HFFc6 (cell line): ENCODE measurements at places on chromosomes 5 and 9. TPM values are rescaled to one million over a fixed set of nuclear protein-coding genes. Genes with fewer than 3 reads are reported as not detected.

The MEIKIN gene
- not detected in 3 replicates for total RNA-seq

The IL31RA gene
- total RNA-seq, result 0.12 to 0.22 TPM in 2 of 3 replicates, not detected in the other

The INSL4 gene
- not detected in 3 replicates for total RNA-seq

The CYLC2 gene
- total RNA-seq, result not detected in 3 replicates

The FSD1L gene
- total RNA-seq, result 1.5 and 2.4 TPM in 2 replicates

The FBP2 gene
- total RNA-seq, result not detected in 3 replicates

DNA sequence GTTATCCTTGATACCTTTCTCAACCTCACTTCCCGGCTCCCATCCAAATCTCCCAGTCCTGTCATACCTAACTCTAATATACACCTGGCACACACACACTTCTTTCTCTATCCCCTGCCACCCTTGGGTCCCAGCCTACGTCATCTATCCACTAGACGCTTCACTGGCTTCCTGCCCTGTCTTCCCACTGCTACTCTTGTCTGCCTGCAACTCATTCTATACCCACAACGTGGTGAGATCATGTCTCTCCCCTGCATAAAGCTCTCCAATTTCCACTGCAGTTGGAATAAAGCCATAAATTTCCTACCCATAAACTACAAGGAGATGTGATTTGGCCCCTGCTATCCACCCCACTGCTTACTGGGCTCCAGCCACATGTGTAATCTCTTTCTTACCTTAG is 93.5 kb downstream of the JMY start:
- no peak overlapping the region for H3K4me3 ChIP-seq
- no peaks in the 10 kb centered on the region for H3K4me1 ChIP-seq
- no peak for DNase-seq
- no peak overlapping the region for H3K27ac ChIP-seq
- peaks cover 4% of the 10 kb centered on the region for H3K27me3 ChIP-seq

GRCh38 chr9:76818271-76818670 is 54.0 kb downstream of the PCA3 start:
- peak; percentile 97 for DNase-seq
- H3K4me1 ChIP-seq, result peaks cover 30% of the 10 kb centered on the region
- H3K27ac ChIP-seq, result peak overlapping the region; percentile 87
- H3K4me3 ChIP-seq, result peak overlapping the region; percentile 7; the same call in 1 of the 2 replicates

- H3K27me3 ChIP-seq, result no peaks in the 10 kb centered on the region
- H3K4me1 ChIP-seq, result peaks cover 73% of the 10 kb centered on the region
- H3K4me3 ChIP-seq, result peak overlapping the region; percentile 100
- DNase-seq, result no peak
Measured at GRCh38 chr5:180799194-180799593, 3.4 kb downstream of the MGAT1 start.

DNA sequence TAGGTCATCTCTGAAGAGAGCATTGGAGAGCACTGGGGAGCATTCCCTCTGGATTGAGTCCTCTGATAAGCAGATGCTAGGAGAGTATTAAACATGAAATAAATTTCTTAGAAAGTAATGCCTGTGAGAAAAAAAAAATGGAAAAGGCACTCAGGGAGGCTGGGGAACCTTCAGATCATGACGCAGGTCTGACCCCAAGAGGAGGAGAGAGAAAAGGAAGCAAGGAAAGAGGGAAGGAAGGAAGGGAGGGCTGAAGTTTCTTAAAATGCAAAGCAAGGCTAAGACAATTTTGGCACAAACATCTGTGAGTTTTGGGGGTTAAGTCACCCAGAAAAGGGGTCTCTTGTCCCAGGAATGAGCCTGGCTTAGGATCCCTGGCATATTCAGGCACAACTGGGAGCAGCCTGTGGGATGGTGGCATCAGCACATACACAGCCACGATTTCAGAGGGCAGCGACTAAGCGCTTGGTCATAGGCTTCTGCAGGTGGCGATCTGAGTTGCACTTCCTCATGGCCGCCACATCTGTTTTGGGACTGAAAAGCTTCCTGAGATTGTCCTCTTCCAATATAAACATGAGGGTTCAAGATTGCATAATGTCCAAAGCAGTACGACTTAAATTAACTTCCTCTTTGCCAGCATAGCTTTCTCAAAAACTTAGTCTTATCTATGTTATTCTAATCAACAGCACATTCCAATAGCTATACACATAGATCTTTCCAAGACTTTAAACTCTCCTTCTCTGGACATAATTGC is 692.7 kb downstream of the DNAH5 start:
- no peaks in the 10 kb centered on the region; the same call in 1 of the 2 replicates for H3K4me1 ChIP-seq
- H3K27ac ChIP-seq, result no peak overlapping the region
- no peaks in the 10 kb centered on the region for H3K36me3 ChIP-seq
- H3K4me3 ChIP-seq, result no peak overlapping the region
- no peak for DNase-seq
- H3K27me3 ChIP-seq, result no peaks in the 10 kb centered on the region

DNA sequence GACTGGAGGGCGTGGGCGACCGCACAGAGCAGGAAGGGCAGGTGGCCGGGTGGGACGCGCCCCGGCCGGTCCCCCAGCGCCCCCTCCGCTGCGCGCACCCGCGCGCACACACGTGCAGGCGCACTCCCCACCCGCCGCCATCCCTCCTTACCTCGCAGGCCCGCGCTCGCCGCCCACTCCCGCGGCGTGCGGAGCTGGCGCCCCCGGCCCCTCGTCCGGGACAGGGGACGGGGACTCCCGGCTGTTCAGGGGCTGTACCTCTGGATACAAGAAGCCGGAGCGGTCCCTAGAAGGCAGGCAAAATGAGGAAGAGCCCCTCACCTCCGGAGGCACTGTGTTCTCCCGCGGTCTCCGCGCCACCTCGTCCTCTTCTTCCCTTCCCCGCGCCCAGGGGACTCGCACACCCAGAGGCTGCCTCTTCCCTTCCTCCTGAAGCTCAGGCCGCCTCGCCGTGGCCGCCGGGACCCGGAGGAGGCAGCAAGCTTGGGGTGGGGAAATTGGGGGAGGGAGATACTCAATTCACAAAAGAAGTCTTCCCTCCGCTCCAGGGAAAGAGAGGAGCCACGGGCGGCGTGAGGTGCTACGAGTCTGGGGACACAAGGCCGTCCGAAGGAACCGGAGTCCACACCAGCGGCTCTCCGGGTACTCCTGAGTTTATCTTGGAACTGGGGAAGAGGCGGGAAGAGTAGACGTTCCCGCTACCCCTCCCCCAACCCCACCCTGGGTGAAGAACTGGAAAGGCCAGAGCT is 1.4 kb upstream of the GABRB2 start:
- DNase-seq, result no peak
- H3K27ac ChIP-seq, result no peak overlapping the region
- H3K4me3 ChIP-seq, result no peak overlapping the region
- no peaks in the 10 kb centered on the region for H3K36me3 ChIP-seq

DNA sequence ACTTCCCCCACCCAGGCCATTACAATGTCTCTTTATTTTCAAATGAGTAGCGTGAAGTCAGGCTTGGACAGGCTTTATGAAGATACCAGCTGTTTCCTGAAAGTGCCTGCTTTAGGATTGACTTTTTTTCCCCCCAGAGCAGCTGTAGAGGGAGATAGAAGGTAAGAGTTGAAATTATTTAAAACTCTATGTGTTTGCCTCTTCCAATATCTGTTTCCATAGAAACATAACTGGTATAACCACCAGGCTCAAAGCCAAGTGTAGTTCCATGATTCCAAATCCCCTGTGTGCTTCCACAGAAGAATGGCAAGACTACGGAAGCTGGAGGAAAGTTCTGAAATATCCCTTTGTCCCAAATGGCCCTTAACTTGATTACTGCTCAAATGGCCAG is 87.4 kb upstream of the TBC1D2 start:
- peaks cover 8% of the 10 kb centered on the region for H3K4me1 ChIP-seq
- no peak for DNase-seq
- H3K27ac ChIP-seq, result no peak overlapping the region
- no peak overlapping the region for H3K4me3 ChIP-seq

GRCh38 chr5:110371725-110372041 is 354.8 kb downstream of the TMEM232 start:
- H3K4me1 ChIP-seq, result no peaks in the 10 kb centered on the region
- H3K4me3 ChIP-seq, result no peak overlapping the region
- H3K27me3 ChIP-seq, result no peaks in the 10 kb centered on the region
- DNase-seq, result no peak
- no peaks in the 10 kb centered on the region for H3K36me3 ChIP-seq

GRCh38 chr5:140296289-140296688 is 6.6 kb downstream of the PFDN1 start:
- DNase-seq, result no peak
- no peaks in the 10 kb centered on the region for H3K27me3 ChIP-seq
- H3K4me1 ChIP-seq, result peaks cover 92% of the 10 kb centered on the region
- H3K36me3 ChIP-seq, result peaks cover 14% of the 10 kb centered on the region
- no peak overlapping the region for H3K27ac ChIP-seq

GRCh38 chr5:88839238-88839637 is 43.7 kb downstream of the MEF2C start:
- H3K36me3 ChIP-seq, result no peaks in the 10 kb centered on the region
- no peak for DNase-seq
- H3K27me3 ChIP-seq, result no peaks in the 10 kb centered on the region; the same call in none of the 2 replicates
- H3K4me1 ChIP-seq, result no peaks in the 10 kb centered on the region
- H3K27ac ChIP-seq, result no peak overlapping the region

DNA sequence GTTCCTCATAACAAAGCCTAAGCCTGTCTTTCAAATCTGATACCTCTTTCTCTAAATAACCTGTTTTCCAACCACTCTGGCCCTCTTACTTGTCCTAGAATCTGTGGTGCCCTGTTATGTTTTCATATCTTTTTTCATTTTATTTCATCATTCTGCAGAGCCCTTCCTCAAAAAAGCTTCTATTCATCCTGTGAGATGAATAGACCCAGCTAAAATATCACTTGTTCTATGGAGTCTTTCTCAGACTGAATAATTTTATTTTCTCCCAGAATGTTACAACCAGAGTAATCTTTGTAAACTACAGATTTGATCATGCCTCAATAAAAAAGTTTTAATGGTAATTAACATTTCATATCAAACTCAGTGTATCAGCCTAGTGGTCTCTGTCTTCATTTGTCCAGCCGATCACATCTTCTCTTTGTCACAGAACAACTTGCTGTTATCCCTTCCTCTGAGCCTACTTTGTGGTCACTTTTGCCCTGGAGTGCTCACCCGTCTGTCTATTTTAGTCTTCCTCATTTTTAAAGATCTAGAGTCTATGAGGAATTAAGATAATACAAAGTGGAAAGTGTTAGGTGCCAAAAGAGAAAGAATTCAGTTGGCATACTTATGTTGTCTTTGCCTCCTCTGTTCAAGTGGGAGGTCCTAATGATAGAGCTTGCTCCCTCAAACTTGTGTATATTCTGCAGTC is 77.8 kb downstream of the ZCCHC7 start:
- no peak overlapping the region for H3K4me3 ChIP-seq
- H3K4me1 ChIP-seq, result peaks cover 63% of the 10 kb centered on the region
- peaks cover 8% of the 10 kb centered on the region for H3K36me3 ChIP-seq
- peaks cover 3% of the 10 kb centered on the region for H3K27me3 ChIP-seq
- H3K27ac ChIP-seq, result peak overlapping the region; percentile 0; the same call in 1 of the 2 replicates

GRCh38 chr5:148063861-148064260 is at the start of gene SPINK5:
TSS of gene SPINK5 (plus strand) at chr5:148063980. CDS start at chr5:148064045, 65 bp downstream.
- no peak within 1 kb of the TSS for H3K27ac ChIP-seq
- no peak for DNase-seq
- no peaks in the 10 kb centered on the region for H3K36me3 ChIP-seq
- no peaks in the 10 kb centered on the region for H3K27me3 ChIP-seq
- no peak within 1 kb of the TSS for H3K4me3 ChIP-seq

DNA sequence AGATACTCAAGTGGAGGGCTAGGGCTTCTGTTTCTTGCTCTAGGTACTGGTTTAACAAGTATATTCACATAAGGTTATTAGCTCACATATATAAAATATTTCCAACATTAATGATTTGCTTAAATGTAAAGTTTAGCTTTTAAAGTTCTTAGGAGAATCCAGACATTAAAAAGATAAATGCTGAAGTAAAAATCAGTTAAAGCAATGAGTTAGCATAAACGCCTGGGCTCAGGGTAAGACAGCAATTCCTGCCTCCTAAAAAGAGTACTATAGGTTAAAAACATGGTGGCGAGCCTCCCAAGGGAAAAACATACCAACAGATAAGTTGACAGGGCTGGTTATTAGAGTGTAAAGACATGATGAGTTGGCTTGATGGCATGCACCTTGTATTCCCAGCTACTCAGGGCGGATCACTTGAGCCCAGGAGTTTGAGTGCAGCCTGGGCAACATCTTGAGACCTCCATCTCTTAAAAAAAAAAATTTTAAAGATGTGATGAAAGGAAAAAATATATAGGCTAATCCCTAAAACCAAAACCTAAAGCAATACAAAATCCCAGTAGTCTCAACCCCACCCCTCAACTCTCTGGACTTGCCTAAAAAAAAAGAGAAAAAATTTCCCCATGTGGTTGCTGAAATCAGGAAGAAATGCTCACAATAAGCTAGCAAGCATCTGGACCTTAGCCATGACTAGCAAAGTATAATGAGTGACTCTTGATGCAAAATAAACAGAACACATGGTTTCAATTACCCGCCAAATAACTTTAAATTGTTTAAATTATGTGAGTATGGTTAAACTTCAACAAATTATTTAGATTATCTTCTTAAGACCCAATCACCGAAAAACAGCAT is 3.6 kb downstream of the GOLPH3 start:
- H3K27ac ChIP-seq, result peak overlapping the region; percentile 98
- H3K4me1 ChIP-seq, result peaks cover 40% of the 10 kb centered on the region
- peak; percentile 83 for DNase-seq

GRCh38 chr9:112898872-112899311 is 8.2 kb upstream of the SLC46A2 start:
- DNase-seq, result no peak
- no peak overlapping the region for H3K4me3 ChIP-seq
- no peak overlapping the region for H3K27ac ChIP-seq
- no peaks in the 10 kb centered on the region for H3K36me3 ChIP-seq

- no peaks in the 10 kb centered on the region for H3K27me3 ChIP-seq
- no peak overlapping the region for H3K4me3 ChIP-seq
- no peak for DNase-seq
- H3K27ac ChIP-seq, result no peak overlapping the region
- peaks cover 27% of the 10 kb centered on the region for H3K36me3 ChIP-seq
Measured at GRCh38 chr9:111131211-111131610, 92.9 kb upstream of the LPAR1 start.

GRCh38 chr9:118521261-118521660 is 817.1 kb downstream of the TLR4 start:
- H3K27ac ChIP-seq, result no peak overlapping the region
- no peak for DNase-seq
- H3K27me3 ChIP-seq, result no peaks in the 10 kb centered on the region
- no peaks in the 10 kb centered on the region for H3K36me3 ChIP-seq
- no peaks in the 10 kb centered on the region for H3K4me1 ChIP-seq

DNA sequence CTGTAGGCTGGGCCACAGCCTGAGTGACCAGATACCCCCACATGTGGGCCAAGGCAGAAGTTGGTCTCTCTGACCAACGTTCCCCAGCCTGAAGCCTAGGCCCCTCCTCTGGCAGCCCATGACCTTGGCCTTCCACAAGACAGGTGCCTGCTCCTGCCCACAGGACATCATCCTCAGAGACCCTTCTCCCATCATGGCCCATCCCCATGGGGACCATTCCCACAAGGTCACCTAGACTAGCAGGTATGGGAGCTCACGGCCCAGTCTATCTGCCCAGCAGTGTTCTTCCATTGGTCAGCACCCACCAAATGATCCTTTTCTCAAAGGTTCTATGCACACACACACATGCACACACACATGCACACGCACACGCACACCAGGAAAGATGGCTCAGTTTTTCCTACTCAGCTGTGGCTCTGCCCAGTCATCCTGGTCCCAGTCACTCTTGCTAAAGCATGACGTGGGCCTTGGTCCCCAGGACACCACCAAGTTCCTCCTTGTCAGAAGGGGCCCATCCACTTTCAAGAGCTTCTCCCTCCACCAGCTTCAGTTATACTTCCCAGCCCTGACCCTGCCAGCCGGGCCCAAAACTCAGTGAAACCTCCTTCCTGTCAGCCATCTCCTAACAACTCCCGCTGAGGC is 65.4 kb downstream of the PAX5 start:
- no peak overlapping the region for H3K27ac ChIP-seq
- H3K27me3 ChIP-seq, result peaks cover 55% of the 10 kb centered on the region
- H3K4me1 ChIP-seq, result peaks cover 5% of the 10 kb centered on the region; the same call in 1 of the 2 replicates
- no peak for DNase-seq
